Bone marrow (tissue), 2 donors: ENCODE measurements at places on chromosomes 13 and 19.

DNA sequence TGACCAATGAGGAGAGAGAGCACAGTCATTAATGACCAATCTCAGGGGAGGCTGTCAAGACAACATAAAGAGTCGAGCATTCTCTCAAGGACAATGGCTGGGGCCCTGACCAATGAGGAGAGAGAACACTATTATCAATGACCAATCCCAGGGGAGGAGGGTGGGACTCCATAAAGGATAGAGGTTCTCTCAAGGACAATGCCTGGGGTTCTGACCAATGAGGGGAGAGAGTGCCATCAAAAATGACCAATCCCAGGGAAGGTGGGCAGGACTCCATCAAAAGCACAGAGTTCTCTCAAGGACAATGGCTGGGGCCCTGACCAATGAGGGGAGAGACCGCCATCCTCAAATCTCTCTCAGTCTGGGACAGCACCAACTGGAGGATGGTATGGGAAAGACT is 3.3 kb upstream of the KLK11 start:
- DNase-seq = no peak

- DNase-seq = no peak
Measured at GRCh38 chr13:19362946-19363510, 181.4 kb upstream of the TUBA3C start.

GRCh38 chr19:52584736-52585440 is 14.8 kb downstream of the ZNF701 start:
- DNase-seq = no peak

DNA sequence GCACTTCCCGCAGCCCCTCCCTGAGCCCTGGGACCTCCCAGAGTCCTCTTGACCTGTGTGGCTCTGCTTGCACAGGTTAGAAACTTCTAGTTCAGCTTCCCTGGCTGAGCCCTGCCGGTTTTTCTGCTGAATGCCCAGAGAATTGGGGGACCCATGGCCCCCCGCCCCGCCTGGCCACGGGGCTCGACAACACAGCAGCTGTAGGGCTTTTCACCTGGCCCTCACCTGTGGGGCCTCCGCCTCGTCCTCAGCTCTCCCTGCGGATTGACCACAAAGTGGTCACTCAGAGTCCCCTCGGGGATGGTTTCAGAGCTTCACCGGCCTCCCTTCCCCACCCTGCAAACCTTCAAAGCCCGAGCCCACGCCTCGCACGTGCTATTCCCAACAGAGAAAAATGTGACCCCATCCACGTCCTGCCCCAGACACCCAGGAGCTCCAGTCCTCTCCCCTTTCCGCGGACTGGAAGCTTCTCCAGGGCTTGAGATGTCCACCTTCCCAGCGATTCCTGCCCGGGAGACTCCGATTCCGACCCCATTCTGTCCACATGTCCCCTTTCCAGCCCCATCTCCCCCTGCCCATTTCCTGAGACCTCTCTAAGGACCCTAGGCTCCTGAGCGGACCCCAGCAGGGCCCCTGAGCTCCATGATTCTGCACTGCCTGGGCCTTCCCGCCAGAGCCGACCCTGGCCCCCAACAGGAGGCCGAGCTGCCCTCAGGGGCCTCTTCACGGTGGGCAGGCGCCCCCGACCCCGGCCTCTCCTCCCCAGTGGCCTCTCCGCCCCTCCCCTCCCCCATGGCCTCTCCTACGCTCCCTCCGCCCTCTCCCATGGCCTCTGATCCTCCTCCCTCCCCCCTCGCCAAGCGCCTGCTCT is 41.9 kb downstream of the ANKRD10 start:
- DNase-seq = no peak

- DNase-seq = no peak
Measured at GRCh38 chr19:3632098-3632497, 5.5 kb upstream of the CACTIN start.

DNA sequence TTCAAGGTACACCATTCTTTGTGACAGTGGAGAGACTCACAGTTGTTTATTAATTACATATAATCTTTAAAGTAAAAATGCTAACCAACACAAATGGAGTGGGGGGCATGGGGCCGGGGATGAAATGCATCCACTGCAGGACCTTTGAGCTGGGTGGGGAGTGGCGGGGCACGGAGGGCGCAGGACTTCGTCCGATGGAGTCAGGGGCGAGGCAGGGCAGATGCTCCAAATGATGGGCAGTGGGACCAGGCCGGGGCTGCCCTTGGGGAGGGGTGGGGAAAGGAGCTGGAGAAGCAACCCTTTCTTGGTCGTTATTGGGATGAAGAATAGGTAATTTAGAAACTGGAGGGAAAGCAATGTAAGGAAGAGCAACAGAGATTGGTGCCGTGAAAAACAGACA is 220.0 kb downstream of the TEX29 start:
- no peak for DNase-seq

DNA sequence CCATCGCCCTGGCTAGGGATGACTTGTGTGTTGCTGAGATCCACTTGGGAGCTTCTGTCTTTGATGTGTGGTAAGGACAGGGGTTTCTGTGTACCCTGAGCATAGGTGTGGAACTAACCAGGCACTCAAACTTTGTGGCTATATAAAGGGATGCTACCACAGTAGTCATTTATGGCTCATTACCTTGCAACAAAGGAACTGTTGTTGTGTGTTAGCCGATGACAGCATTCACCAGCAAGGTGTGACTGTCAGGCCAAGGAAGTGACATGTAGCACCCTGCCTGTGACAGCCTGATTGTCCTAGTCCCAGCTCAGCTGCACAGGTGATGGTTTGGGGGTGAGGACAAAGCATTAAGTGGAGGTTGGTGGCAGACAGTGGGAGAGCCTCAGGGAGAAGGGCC is 73.6 kb downstream of the COG3 start:
- DNase-seq = no peak

DNA sequence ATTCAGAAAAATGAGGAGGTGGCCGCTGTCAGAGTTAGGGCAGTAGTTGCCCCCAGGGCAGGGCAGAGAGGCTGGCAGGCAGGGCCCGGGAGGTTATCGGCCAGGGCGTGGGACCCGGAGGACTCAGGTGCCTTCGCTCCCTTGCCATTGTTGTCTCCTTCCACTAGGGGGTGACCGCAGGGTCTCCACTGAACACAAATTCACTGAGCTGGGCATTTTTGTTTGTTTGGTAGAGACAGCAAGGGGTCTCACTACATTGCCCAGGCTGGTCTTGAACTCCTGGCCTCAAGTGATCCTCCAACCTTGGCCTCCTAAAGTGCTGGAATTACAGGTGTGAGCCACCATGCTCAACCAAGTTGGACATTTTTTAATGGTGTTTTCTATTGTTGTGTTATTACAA is 25.1 kb downstream of the CARS2 start:
- no peak for DNase-seq

GRCh38 chr19:10839114-10840050 is 3.4 kb upstream of the TMED1 start:
- DNase-seq = no peak

DNA sequence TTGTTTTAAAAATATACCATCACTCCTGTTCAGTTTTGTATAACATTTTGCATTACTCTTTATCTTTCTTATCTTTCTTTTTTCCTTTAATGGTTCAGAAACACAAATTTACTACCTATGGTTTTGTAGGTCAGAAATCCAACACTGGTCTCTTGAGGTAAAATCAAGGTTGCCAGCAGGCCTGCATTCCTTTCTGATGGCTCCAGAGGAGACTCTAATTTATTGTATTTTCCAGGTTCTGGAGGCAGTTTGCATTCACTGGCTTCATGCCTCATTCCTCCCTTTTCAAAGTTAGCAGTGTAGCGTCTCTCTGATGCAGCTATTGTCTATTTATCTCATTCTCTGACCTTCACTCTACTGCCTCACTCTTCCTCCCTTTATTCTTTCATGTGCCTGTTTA is 767.4 kb downstream of the SLITRK6 start:
- DNase-seq = no peak

- no peak for DNase-seq
Measured at GRCh38 chr13:45073809-45074208, 46.5 kb upstream of the GTF2F2 start.

DNA sequence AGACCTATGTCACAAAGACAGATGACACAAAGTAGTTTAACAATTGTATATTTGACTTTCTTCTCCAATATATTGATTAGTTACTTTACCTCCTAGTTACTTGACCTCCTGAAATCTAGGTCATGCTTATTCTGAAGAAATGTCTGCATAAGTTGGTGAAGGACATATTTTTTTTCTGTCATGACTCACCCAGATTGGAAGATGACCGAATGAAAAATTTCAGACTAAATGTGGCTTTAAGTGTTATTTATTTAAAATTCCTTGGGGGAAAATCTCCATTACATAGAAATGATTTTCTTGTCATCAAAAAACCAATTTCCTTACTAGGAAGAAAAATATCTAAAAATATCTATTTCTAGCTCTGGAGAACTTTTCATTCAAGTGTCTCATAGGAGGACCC is 217.1 kb downstream of the POSTN start:
- no peak for DNase-seq

GRCh38 chr13:102401265-102401664 is 583 bp downstream of the FGF14 start:
- DNase-seq = no peak

GRCh38 chr13:32969516-32969941 is 46.7 kb upstream of the KL start:
- DNase-seq = no peak

DNA sequence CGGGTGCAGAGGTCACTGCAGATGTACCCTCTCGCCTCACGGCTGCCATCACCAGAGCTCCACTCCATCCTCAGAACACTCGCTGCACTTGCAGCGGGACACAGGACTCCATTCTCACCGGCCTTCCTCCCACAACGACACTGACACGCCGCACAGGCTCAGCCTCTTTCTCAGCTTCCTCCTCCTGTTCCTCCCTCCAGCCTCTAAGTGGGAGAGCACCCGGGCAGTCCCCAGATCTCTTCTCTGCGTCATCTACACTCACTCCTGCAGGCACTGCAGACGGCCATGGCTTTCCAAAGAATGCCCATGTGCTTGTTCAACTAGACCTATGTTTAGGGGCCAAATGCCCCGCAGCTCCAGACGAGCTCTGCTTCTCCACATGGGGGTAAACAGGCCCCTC is 14.3 kb upstream of the FKRP start:
- peak; percentile 27 for DNase-seq

DNA sequence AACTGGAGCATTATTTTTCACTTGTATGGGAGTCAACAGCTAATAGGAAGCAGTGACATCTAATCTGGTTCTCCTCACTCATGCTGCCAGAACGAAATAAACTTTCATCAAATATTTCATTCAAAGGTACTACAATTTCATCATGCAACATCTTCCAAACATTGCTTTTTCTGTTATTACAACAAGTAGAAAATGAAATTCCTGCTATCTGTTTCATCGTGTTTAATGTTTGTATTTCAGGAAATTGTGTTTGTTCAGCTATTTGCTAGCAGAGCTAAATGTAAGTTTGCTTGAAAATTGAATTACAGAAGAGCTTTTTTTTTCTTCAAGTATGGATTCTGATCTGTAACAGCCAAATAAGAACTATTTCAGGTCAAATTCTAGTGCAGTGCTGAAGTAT is 90.1 kb downstream of the SLITRK6 start:
- no peak for DNase-seq

DNA sequence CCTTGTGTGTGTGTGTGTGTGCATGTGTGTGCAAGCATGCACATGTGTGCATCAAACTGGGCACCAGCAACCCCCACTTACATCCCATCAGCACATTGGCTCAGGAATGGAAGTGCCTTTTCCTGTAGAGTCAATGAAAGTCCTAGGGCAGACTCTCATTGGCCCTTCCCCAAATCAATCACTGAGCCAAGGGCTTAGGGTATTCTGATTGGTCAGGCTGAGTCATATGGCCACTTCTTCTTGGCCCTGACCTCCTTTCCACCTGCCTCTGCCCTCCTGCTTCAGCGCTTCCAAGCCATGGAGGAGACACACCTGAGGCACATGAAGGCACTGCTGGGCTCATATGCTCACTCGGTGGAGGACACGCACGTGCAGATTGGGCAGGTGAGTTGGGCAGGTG is 20.9 kb downstream of the FCHO1 start:
- no peak for DNase-seq

DNA sequence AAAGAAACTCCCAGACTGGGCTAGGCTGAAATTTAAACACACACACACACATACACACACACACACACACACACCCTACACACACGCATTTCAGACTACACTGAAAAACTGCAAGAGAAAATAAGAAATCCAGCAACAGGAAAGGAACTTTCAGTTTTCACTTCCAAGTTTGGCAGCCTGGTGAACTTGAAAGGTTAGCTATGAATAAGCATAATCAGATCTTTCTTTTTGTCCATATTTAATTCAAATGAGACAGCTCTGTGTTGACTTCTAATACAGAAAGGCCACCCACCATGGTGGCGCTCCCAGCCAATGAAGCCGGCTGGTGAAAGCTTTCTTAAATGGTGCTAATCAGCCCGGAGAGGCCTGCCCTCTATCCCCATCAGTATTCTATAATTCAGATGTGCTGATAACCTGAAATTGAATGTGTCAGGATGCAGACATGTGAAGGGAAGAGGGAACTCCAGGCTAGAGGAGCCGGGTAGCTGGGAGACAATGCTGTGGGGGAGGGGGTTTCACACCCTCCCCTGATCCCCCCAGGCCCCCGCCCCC is 108.3 kb upstream of the ZNF536 start:
- no peak for DNase-seq
